Stimulated activated CD4-positive, alpha-beta T cell treated with anti-CD3 and anti-CD28 coated beads, Interleukin-1b, Interleukin-23, amount 100 ng/mL, for 1 hour (primary cell): ENCODE measurements at places on chromosomes 5 and 9.

DNA sequence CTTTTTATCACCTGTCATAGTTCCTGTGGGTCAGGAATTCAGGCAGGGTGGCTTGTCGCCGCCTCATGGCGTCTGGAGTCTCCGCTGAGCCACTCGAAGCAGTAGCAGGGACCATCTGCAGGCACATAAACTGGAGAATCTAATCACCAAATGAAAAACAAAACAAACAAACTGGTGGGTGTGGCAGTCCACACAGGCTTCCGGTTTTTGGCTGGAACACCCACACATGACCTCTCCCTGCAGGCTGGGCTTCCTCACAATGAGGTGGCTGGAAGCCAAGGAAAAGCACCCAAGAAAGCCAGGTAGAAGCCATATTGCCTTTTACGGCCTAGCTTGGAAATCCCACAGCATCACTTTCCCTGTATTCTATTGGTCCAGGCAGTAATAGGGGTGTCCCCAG, 197.0 kb downstream of the SYK start:
- no peak for DNase-seq

DNA sequence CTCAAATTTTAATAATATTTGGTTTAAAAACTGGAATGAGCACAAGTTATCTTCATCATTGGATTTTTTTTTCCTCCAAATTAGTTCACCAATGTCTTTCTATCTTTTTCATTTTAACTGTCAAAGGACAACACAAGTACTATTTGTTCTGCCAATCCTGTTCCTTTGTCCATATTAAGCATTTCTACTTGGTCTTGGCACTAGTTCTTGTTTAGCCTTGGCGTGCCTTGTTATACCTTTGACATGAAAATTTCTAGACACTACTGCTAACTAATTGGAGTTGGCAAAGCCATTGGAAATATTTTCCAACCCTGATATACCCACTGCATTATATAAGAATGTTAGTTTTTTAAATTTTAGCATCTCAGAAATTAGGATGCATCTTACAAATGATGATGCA, 3.8 kb downstream of the SPINK6 start:
- no peak for DNase-seq

DNA sequence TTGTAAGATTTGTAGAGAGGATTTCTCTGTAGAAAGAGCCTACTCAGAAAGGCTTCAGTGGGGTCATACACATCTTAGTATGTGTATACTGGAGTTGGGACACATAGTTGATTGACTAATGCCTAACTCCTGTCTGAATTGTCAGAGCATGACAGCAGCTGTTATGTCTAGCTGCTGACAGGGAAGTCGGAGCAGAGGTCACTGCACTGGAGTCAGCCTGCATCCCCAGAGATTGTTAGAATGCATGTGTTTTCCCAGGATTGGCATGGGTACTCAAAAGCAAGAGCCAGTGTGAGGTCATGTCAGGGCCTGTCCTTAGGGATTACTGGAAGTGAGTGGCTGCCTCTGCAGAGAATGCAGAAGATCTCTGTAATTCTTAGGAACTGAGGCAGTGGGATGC, 82.7 kb downstream of the ITGA1 start:
- DNase-seq = no peak

DNA sequence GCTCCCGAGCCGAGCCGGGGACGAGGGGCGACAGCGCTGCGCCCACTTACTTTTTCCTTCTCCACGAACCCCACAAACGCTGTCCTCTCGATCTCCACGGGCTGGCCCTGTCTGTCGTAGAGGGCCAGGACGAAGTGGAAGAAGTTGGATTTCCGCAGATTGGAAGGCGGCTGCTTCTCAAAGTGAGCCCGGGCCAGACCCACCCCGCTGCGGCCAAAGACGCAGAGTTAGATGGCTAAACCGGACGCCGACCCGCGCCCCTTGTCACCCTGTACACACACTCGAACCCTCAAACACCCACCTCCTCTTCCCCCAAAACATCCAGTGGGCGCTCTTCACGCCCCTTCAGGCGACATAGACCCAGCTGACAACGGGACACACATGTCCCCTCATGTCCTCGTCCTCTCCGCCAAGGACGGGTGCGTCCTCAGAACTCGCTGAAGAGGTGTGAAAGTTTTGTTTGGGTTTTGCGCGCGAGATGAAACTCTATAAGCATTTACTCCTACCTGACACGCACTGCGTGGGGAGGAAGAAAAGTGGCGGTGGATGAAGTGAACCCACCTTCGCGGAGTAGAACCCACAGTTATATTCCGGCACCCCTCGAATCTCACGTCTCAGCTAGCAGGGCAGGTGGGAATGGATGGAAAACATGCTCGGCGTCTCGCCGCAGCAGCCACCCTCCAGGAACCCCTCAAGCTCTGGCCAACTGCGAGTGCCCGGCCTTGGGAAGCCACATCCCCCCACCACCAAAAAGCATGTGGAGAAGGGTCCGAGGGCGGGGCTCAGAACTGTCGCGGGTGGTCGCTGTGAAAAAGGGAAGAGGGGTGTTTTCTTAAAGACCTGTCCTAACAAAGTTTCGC, 2.6 kb downstream of the EBF1 start:
- DNase-seq = no peak

- no peak for DNase-seq
These were observed 3.6 kb upstream of the PALM2AKAP2 start for GRCh38 chr9:109776391-109776790.

- no peak for DNase-seq
These were observed 144.9 kb upstream of the CDH6 start for GRCh38 chr5:31048282-31049270.

DNA sequence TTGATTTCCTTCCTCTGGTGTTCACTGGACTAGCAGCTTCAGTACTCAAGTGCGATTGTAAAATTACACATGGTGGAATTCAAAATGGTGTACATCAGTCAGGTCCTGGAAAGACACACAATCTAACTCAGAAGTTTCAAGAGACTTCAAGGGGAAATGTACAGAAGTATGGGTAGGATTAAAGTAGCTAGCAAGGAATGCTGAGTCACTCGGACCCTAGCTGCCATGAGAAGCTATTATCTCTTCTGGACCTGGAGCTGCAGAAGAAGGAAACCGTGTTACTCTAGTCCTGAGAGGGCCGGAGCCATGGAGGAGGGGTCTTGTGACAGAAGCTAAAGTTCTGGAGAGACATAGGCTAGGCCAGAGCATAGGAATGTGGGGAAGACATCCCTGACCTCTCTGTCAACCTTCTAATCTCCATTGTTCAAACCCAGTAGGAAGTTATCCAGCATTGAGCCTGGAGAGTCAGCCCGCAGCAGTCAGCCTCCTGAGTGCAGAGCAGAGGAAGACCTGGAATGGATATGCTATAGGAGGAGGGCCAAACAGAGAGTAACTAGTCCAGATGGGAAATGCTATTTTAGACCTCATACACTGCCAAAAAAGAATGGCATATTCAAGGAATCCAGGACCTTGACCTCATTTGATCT, 84.3 kb downstream of the GHR start:
- no peak for DNase-seq

DNA sequence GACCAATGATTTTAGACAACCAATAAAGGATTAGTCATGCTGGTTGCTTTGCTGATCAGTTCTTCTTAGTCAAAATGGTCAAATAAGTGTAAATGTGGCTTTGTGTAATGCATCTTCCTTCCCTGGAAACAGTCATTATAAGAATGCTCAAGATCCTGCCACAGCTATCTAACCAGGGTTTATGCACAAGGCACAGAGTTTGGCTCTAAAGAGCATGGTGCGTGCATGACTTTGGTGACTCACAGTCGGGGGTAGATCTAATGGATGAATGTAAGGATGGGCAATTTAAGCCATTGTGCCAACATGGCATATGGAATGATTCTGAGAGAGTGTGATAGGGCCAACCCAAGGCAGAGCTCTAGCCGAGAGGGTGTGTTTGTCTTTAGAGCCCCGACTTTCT, 6.5 kb downstream of the LIX1 start:
- DNase-seq = no peak

DNA sequence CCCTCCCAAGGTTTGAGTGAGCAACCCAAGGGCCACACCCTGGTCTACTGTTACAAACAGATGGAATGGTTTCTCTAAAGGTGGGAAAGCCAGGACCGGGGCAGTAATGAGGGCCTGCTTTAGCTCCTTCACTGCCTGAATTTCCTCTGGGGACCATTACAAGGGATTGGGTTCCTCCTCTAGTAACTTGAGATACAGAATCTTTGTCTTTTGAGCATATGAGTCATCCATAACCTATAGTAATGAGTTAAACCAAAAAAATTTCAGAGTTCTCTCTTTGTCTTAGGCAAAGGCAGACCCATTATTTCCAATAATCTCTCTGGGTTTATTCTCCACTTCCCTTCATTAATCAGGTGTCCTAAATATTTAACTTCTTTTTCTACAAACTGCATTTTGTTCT, 618.8 kb downstream of the HINT1 start:
- no peak for DNase-seq

DNA sequence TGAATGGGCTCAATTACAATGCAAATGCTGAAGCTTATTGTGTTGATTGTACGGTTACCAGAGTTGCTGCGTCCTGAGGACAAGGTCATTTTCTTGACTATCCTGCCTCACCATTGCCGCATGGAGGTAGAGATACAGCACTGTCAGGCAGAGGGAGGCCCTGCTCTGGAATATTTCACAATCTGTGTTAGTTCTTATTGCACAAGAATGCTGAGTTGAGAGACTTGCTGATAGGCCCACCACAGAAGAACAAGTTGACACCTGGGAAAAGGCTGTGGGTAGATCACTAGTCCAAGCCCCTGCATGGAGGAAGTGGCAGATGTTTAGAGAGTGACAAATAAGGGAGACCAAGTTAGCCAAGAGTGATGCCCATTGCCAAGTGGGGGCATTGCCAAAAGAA, 344.5 kb upstream of the ITGA1 start:
- no peak for DNase-seq

DNA sequence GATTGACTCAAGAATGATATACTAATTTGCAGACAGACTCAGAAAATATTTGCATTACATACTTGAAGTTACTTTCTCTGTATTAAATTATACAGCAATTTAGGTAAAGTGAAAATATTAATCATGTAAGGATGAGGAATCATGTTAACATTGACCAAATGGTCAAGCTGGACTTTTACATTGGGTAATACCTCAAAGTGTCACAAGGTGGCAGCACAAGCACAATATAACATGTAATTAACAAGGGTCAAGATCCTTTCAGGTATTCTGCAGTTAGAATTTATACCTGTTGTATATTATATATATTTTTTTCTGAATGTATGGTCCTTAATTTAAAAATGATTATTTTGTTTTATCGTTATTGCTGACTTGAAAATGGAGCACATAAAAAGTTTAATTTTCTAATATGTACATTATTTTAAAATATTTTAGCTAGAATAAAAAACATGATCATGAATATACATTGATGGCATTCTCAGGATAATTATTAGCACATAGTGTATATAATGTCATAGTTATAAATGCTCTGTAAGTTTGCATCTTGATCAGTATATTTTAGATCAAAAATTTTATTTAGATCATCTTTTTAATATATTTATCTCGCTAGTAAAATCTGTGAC, 8.6 kb downstream of the HAPLN1 start:
- no peak for DNase-seq

- DNase-seq = no peak
These were observed 400.5 kb upstream of the TUSC1 start for GRCh38 chr9:26078706-26079105.

- no peak for DNase-seq
These were observed 940.1 kb upstream of the WWC1 start for GRCh38 chr5:167351316-167351715.

- DNase-seq = no peak
These were observed 2.7 kb downstream of the TNC start for GRCh38 chr9:115115117-115115880.

- DNase-seq = no peak
These were observed 30.0 kb upstream of the RECK start for GRCh38 chr9:36006549-36007315.

GRCh38 chr5:123517476-123517875, 5.5 kb downstream of the CSNK1G3 start:
- DNase-seq = no peak

- no peak for DNase-seq
These were observed 47.8 kb downstream of the RAPGEF1 start for GRCh38 chr9:131691969-131692611.

DNA sequence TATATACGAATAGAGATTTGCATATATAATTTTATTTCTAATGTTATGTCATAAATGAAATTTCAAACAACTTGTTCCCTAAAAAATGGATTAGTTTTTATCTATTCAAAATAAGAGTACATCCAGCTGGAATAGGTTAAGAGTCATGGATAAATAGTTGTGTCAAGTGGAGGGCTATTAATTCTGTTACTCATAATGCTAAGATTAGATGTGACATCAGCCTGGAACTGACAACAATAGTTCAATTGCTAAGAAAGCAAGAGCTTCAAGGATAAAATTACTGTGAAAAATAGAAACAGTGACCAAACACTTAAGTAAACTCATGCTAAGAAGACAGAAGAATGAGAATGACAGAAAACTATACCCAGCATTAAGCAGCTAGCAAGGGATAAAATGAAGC, 92.2 kb upstream of the CDH9 start:
- no peak for DNase-seq

DNA sequence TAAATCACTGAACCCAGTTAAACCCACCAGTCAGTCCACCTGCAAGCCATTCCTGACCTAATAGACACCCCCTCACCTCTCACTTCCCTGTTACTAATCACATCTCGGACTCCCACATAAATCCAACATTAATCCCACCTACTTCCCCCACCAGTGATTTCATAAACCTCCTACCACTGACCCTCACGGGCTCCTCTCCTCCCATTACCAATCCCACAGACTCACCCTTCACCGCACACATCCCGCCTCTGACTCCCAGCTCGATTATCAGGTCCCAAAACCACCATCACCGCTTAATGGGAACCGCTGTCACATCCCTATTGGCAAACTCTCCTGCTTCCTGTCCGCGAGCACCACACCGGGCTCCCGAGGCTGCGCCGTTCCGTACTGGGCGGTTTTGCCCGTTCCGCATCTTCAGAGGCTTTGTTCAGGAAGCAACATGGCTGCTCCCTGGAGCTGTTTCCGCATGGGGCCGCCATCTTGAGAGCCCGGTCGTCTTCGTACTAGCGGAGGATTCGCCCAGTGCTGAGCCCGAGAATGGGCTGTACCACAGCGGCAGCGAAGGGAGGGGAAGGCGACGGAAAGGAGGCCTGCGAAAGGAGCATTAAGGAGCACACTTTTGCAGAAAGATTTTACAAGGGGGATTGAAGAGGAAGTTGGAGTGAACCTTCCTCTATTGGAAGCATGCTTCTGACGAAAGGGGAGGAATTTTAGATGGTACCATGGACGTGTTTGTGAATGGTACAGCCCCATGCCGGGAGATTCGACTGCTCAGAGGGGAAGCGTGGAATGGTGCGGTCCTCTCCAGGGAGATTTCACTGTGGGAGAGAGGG, at the start of gene ZNF300:
Gene ZNF300 (minus strand): TSS at position 502 of the 833 bp plus-strand sequence. CDS start 1,825 bp downstream, outside the sequence.
- DNase-seq = no peak

DNA sequence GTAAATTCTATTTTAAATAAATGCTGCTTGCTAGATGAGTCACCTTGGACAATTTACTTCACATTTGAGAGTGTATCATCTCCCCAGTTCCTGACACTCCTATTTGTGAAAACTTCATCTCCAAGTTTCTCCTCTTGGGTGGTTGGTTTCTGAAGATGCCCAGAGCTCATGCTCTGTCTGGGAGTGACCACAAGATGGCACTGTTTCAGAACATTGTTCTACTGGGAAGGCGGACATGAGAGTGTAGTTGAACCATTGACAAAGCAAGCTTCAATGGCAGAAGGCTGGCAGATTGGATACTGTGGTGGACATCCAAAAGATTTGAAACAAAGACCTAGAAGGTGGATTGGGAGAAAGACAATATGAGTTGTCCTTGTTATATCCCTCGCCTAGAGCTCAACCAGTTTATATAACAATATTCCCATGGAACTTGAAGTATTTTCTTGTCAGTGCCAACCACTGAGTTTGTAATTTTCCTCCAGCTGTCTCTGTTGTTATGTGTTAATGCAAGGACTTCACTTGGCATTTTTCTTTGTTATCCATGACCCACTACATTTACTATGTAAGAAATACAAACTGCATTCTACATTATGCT, 234.3 kb upstream of the ANKH start:
- DNase-seq = no peak
